ENCODE measurements at places on chromosomes 13 and 19. TPM values are rescaled to one million over a fixed set of nuclear protein-coding genes. Genes with fewer than 3 reads are reported as not detected.
A peak's percentile ranks its signal among the peaks of the same experiment; 100 is the strongest.

- DNase-seq, result no peak
Measured at GRCh38 chr19:1214299-1214861, 8.8 kb downstream of the STK11 start.

GRCh38 chr19:53545271-53546065 is 7.5 kb downstream of the ZNF331 start:
- DNase-seq, result no peak

DNA sequence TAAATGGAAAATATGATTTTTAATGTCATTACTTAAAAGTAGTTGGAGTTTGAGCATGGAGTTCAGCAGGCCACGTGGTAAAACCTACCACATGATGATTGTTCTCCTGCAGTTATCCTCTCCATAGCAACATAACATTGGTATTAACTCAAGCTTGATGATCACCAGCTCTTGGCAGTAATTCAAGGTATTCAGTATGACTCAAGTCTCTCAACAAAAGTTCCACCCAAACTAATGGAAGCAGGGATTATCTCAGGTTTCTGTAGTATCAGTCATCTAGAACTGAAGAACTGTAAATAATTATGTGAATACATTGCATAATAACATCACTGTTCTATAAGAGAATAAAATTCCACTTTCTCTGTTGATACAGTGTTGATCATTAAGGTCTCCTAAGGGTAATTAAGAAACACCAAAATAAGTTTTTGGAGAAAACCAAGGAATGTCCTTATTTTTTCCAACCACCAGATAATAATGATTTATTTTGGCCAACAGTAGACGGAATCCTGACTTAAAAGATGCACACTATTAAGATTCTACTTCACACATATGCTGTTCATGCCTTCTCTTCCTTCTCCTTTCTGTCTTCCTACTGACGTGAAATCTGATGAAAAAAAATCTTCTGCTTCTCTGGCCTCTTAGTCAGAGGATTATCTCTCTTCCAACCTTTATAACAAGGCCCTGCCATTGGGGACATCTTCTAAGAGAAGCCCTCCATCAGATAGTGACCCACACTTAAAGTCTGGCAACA is 1092.3 kb downstream of the EFNB2 start:
- no peak for DNase-seq

DNA sequence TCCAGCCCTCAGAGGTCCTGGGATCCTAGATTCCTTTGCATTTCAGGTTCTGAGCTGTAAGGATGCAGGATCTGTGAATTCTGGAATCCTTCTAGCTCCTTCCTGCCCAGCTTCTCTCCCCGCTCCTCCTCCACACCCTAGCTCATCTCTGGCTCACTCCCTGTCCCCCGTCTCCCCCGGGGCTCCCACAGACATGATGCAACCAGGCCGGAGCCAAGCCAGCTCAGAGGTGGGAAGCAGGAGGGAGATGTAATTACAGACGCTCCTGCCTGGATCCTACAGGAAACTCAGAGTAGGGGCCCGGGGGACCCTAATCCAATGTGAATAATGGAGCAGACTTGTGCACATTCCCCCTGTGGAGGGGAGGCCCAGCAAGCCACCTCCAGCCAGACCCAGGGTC is 4.5 kb downstream of the GNG8 start:
- no peak for DNase-seq

DNA sequence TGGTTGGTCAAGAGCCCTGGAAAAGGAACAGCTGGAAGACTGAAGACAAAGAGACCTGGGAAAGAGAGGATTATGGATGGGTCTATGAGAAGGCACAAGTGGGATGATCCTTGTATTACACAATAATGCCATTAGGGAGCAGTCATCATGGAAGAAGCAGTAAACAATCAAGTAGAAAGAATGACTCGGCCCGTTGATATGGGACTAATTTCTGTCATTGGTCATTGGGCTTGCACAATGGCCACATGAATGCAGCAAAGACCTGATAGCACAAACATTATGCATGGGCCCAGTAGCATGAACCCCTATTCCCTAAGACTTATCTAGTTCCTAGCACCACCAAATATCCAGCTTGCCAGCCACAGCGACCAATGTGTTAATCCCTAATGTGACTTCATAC is 390.3 kb upstream of the ZNF507 start:
- DNase-seq, result no peak

- DNase-seq, result no peak
Measured at GRCh38 chr13:109747524-109747923, 38.9 kb downstream of the IRS2 start.

DNA sequence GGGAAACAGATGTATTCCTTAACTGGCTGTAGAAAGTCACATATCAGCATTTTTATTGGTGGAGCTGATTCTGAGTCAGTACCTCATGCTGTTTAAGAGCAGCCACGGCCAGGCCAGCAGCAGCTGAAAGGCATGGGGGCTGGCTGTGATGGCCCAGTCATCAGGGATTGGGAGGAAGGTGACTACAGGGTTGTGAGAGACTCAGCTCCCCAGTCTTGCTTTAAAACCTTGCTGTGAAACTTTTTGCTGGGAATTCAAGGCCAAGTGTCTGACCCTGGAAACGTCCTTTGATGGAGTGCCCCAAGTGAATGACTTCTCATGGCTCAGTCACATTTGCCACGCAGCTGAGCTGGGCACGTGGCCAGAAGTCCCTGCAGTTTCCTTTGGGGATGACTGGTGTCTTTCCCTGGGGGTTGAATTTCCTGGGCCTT is 39.1 kb upstream of the RNF113B start:
- DNase-seq, result no peak

- no peak for DNase-seq
Measured at GRCh38 chr13:90008707-90009149, 1338.8 kb upstream of the MIR17HG start.

- no peak for DNase-seq
Measured at GRCh38 chr13:58151452-58151851, 519.9 kb downstream of the PCDH17 start.

- peak; percentile 92 for DNase-seq
Measured at GRCh38 chr19:56538254-56538760, 441 bp upstream of the ZFP28 start.

GRCh38 chr19:3171894-3172672 is 6.5 kb upstream of the S1PR4 start:
- no peak for DNase-seq

DNA sequence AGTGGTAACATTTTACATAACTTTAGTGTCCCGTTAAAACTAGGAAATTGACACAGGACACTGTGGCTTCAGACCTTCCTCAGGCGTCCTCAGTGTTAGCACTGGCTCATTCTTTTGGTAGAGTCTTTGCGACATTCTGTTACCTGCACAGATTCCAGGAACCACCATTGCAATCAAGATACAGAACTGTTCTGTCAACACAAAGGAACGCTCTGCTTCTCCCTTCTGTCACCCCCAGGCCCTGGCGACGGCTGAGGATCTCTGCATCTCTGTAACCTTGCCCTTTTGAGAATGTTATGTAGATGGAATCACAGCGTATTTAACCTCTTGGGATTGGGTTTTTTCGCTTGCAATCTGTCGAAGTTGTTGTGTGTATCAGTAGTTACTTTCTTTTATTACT is 22.6 kb downstream of the KDM4B start:
- DNase-seq, result no peak

DNA sequence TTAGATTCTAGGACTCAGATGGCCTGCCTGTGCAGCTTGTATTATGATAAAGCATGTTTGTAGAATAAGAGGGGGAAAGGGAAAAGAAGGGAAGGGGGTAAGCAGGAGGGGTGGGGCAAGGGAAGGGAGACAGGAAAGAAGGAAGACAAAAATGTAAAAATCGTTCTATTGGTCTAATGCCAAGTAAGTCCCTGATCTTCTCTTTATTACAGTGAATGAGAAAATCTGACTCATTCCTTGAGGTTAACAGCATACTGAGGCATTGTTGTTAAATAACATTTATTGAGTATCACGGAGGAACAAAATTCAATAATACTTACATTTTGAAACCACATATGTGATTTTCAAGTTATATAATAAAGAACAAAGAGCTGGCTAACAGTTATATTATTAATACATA is 1534.7 kb downstream of the OLFM4 start:
- no peak for DNase-seq

- DNase-seq, result no peak
Measured at GRCh38 chr13:60431108-60431700, 34.2 kb downstream of the TDRD3 start.

GRCh38 chr13:99796175-99796819 is 175.3 kb downstream of the ZIC5 start:
- peak; percentile 17 for DNase-seq

DNA sequence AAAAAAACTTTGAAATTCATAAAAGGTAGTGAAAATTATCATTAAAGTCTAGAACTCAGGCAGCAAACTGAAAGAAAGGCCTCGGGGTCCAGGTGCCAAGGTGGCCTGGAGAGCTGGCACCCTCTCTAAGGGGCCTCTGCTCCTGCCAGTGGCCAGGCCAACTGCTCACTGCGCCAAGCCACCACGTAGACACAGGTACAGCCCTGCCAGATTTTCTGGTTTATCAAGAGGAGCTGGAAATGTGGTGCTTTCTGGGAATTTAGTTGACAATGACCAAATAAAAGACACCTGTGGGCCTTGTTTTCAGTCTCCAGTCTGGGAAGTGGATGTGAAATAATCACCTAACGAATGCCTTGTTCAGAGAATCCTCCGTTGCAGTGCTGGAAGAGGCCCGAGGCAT is 22.8 kb downstream of the ZNF574 start:
- DNase-seq, result no peak

DNA sequence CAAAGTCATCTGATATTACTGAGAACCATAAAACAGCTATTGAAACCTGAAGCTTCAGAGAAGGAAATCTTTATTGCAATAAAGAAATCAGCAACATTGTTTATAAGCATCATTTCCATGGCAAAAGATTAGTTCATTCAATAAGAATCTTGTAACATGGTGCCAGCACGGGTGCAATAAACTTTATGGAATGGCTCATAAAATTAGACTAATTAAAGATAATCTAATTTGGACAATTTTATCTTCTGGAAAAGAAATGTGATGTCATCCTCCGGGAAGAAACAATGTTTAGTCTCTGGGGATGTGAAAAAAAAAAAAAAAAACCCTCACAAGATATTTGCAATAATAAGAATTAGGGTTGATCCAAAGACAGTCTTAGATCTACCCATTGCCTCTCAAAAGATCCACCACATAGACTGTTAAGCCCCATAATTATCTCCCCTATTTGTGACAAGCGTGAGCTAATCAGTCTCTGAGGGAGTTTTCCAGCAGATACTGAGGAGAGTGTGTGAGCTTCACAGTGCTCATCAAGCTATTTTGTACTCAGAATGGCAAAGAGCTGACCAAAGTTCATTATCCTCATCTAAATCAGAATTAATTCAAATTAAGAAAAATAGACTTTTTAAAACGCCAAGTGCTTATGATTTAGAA is 297.0 kb upstream of the EDNRB start:
- DNase-seq, result no peak

The APOE gene
- 2.1 TPM for total RNA-seq

The CFAP97D2 gene
- total RNA-seq, result 1.1 TPM

The PLIN4 gene
- 0.12 TPM for total RNA-seq

The MAST1 gene
- total RNA-seq, result 5.8 TPM

The PGLYRP2 gene
- 0.21 TPM for total RNA-seq

The ANKLE1 gene
- total RNA-seq, result 5.8 TPM

The PDX1 gene
- not detected for total RNA-seq

The KIR2DL3 gene
- not detected for total RNA-seq

The SCEL gene
- total RNA-seq, result not detected

The WDR87 gene
- total RNA-seq, result not detected

The ETV2 gene
- 2.5 TPM for total RNA-seq

The ACOD1 gene
- not detected for total RNA-seq

Data from activated T-cell treated with anti-CD3 and anti-CD28 coated beads, Interleukin-2, amount 50 U/mL, for 72 hours (primary cell).